Activated CD4-positive, alpha-beta T cell treated with anti-CD3 and anti-CD28 coated beads, Interleukin-2, amount 50 U/mL, for 24 hours (primary cell): ENCODE measurements at places on chromosomes 3 and 15.

- DNase-seq: no peak
Measured at GRCh38 chr15:54722342-54722986, 474.3 kb downstream of the RSL24D1 start.

- DNase-seq: no peak
Measured at GRCh38 chr3:117706037-117706436, 996.5 kb downstream of the TUSC7 start.

- no peak for DNase-seq
Measured at GRCh38 chr15:73225358-73226015, 143.3 kb downstream of the HCN4 start.

- DNase-seq: no peak
Measured at GRCh38 chr3:87332789-87333188, 56.4 kb upstream of the POU1F1 start.

GRCh38 chr3:156867920-156868319 lies 41.8 kb downstream of the LEKR1 start:
- DNase-seq: no peak

GRCh38 chr3:187490366-187490765 lies 122.2 kb downstream of the RTP4 start:
- no peak for DNase-seq

- no peak for DNase-seq
Measured at GRCh38 chr3:31008994-31009393, 114.5 kb upstream of the GADL1 start.

DNA sequence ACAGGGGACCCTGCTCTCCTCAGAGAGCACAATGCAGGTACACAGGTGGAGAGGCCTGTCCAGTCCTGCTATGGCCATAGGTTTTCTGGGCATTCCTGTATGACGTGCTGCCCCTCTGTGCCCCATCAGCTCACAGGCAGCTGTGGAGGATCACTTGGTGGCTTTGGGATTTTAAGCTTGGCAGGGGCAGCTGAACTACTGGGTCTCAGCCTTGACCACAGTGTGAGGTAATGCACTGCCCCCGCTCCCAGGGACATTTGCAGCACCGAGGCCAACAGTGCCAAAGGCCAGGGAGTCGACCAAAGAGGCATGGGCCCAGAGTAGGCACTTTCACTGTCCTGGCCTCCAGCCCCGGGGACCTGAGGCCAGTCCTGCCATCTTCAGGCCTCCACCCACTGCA lies 46.2 kb downstream of the ZDHHC3 start:
- DNase-seq: no peak

DNA sequence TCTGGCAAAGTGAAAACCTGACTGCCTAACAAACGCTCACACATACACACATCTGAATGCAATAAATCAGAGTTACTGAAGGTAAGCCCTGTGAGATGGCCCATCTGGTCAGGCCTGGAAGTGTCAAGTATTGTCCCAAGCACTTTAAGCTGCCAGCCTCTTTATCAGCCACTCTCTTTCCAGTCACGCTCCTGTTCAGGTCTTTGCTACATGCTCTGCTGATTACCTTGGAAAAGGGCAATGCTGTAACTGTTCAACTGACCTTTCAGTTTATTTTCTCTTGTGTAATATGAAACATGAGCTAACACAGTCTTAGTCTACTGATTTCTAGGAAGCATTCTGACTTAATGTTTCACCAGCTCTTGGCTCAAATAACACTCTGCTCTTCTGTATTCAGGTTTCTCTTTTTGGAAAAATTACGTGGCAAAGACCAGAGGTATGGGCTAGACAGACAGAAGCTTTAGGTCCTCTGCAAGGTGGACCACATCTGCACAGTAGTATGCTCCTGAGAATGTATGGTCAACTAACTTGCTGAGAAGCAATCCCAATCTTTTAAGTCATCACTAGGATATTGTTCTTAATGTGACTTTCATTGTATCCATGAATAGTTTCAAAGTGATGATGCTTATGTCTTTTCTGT lies 44.5 kb downstream of the GBE1 start:
- DNase-seq: no peak

DNA sequence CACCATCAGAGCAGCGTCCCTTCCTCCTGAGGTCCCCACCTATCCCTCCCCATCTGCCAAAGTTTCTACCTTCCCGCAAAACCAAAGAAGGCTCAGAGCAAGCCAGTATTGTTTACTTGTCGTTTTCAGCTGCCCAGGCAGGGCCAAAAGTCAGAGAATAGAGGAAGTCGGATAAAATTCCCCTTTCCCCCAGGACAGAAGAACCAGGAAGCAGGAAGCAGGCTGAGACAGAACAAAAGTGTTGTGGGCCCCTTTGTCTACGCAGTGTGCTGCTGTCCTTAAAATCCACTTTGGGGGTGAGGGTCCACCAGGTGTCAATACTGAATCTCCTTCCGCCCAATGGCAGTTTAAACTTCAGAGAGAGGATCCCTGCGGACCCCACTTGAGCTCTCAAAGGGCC lies 18.5 kb upstream of the RPL32 start:
- DNase-seq: no peak

DNA sequence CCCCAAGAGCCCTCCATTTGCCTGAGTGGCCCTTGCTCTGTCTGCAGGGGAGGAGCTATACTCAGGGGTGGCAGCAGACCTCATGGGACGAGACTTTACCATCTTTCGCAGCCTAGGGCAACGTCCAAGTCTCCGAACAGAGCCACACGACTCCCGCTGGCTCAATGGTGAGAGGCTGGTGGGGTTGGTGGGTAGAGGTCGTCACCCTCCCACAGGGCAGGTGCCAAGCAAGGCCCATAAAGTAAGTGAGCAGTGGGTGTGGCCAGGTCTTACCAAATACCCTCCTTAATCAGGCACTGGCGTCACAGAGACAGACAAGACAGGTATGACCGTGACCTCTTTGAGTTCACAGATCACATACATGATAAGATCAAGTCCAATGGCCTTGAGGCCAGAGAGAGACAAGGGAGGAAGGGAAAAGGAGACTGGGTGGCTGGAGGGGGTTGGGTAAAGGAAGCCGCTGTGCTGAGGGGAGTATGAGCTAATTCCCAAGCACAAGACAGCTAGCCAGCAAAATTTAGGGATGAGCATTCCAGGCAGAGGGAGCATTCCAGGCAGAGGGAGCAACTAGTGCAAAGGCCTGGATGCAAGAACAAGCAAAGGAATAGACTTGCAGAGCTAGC lies 2.5 kb downstream of the SEMA3B start:
- no peak for DNase-seq

DNA sequence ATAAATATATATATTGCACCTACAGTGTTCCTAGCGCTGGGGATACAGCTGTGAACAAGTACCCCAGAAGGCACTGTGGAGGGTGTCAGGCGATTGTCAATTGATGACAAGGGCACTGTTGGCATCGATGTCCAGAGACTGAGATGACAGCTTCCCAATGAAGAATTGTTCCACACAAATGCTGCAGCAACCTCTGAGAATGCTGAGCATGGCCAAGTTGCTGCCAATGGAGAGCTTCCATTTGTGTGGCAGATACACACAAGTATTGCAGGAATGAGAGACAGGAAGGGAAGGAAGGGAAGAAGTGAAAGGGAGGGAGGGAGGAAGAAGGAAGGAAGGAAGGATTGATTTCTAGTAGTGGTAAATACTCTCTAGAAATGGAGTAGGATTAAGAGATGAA lies 21.9 kb downstream of the LRTM1 start:
- no peak for DNase-seq

- DNase-seq: no peak
Measured at GRCh38 chr3:151327571-151328198, 1.7 kb downstream of the P2RY13 start.
